ENCODE measurements at places on chromosomes 13 and 19.

GRCh38 chr13:94666065-94666464 lies 46.3 kb downstream of the SOX21 start:
- DNase-seq, result no peak

DNA sequence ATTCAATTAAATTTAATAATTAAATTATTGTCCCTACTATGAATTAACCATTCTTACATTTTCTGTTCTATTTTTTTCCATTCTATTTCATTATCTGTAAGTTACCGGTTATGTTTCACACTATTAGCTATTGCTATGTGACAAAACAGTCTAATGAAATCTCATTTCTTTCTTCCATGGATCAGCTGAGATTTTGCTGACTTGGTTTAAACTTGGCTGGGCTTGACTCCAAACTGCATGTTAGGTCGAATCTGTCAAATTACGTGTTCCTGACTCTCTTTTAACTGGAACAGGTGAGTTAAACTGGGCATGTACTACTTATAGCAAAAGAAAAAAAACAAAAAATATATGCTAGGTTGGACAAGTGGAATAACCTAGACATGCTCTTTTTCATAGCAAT lies 1464.4 kb downstream of the OLFM4 start:
- no peak for DNase-seq

- DNase-seq, result no peak
Observed at GRCh38 chr19:10339977-10340376, 553 bp upstream of the ICAM3 start.

DNA sequence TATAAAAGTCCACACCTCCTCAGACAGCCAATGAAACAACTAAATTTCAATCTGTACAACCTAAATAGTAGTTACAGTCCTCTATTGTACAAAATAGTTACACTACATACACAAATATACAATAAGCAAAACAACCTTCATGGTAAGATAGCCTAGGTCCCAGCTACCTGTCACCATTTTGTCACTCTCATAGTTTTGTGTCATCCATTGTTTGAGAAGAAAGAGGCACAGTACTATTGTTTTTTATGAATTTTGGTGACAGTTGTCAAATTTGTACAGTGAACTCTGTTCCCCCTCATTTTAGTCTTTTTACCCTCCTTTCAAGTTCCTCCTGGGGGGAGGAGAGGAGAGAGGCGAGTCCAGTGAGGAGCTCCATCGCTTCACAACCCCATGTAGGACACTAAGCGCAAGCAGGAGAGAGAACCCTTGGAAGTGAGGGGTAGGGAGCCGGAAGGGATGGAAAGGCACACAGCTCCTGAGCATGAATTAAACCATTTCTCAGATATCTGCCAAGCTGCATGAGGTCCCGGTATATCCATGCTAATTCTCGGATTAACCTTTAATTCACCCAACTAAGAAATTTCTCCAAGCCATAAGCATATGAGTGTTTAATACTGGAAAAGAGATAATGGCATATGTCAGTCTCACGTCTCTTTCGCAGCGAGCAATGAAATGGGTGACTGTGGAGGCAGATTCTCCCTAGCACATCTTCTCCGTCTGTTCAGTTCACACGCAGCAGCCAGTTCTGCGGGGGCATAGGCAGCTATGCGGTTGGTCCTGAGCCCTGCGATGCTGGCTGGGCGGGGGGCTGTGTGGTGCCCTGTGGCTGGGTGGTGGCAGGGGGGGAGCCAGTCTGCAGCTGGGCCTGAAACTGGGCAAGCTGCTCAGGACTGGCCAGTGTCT lies 60.5 kb downstream of the SERP2 start:
- DNase-seq, result no peak

GRCh38 chr19:10231612-10232228 lies 589 bp upstream of the S1PR2 start:
- no peak for DNase-seq

DNA sequence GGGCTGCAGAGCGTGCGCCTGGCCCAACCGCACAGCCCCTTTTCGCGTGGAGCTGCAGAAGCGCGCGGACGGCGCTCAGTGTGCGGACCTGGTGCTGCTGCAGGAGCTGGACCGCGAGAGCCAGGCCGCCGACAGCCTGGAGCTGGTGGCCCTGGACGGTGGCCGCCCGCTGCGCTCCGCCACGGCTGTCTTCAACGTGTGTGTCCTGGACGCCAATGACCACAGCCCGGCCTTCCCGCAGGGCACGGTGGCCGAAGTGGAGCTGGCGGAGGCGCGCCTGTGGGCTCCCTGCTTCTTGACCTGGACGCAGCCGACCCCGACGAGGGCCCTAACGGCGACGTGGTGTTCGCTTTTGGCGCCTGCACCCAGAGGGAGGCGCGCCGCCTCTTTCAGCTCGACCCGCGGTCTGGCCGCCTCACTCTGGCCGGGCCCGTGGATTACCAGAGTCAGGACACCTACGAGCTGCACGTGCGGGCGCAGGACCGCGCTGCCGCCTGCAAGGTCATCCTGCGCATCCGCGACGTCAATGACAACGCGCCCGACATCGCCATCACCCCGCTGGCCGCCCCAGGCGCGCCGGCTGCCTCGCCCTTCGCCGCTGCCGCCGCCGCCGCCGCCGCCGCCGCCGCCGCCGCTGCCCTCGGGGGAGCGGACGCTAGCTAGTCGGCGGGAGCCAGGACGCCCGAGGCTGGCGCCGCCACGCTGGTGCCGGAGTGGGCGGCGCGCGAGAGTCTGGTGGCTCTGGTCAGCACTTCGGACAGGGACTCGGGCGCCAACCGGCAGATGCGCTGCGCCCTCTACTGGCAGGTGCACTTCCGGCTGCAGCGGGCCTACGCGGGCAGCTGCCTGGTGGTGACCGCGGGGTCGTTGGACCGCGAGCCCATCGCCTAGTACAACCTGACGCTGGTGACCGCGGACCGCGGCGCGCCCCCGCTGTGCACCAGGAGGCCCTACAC lies 172.2 kb downstream of the OLFM4 start:
- peak; percentile 43 for DNase-seq

GRCh38 chr19:43578787-43579186 lies 3.2 kb downstream of the PINLYP start:
- no peak for DNase-seq

DNA sequence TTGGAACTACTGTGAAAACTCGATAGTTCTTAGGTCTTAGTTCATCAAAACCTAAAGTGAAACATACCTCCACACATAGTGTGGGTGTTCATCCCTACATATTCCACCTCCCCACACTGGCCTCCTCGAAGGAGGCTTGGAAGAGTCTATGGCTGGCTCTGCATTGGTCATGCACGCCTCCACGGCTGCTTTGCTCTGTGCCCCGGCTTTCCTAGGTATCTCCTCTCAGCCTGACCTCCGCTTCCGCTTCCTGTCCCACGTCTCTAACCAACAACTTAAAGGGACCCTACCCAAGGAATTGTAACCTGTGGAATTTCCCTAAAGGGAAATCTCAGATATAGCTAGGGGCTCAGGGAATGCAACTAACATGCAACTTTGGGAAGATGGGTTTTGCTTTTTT lies 79.7 kb upstream of the MBNL2 start:
- DNase-seq, result no peak

DNA sequence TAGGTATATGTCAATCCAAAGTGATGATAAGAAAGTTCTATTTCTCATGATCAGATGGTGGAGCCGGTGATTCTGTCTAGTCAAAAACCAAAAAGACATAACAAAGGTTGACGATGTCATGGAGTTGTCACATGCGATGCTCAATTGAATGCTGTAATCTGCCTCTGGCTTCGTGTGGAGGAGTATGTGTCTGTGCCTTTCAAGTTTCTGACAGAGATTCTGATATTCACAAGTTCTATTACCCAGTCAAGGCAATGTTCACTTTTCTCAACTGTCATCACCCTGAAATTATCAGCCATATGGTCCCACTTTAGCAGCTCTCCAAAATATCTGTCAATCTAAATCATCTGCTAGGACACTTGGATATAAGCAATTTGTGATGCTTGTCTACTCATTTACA lies 367.6 kb upstream of the PRR20A start:
- DNase-seq, result peak; percentile 61

- DNase-seq, result no peak
Observed at GRCh38 chr13:58437427-58437826, 805.9 kb downstream of the PCDH17 start.
